ENCODE measurements at places on chromosomes 4 and X. TPM values are rescaled to one million over a fixed set of nuclear protein-coding genes. Genes with fewer than 3 reads are reported as not detected.
A peak's percentile ranks its signal among the peaks of the same experiment; 100 is the strongest.

The FAAH2 gene
- total RNA-seq = 0.20 TPM

The FGG gene
- total RNA-seq = not detected

The BANK1 gene
- 2.0 TPM for total RNA-seq

The BTK gene
- 0.79 TPM for total RNA-seq

The TMPRSS11B gene
- 0.27 TPM for total RNA-seq

The CHIC1 gene
- 11.9 TPM for total RNA-seq

The SPANXD gene
- not detected for total RNA-seq

The LRIT3 gene
- 0.11 TPM for total RNA-seq

- no peak overlapping the region for H3K4me3 ChIP-seq
- H3K4me1 ChIP-seq = no peaks in the 10 kb centered on the region
- H3K27ac ChIP-seq = no peak overlapping the region
- H3K27me3 ChIP-seq = no peaks in the 10 kb centered on the region
- DNase-seq = no peak
- no peaks in the 10 kb centered on the region for H3K36me3 ChIP-seq
Measured at GRCh38 chrX:115029869-115030570, 12.6 kb upstream of the IL13RA2 start.

DNA sequence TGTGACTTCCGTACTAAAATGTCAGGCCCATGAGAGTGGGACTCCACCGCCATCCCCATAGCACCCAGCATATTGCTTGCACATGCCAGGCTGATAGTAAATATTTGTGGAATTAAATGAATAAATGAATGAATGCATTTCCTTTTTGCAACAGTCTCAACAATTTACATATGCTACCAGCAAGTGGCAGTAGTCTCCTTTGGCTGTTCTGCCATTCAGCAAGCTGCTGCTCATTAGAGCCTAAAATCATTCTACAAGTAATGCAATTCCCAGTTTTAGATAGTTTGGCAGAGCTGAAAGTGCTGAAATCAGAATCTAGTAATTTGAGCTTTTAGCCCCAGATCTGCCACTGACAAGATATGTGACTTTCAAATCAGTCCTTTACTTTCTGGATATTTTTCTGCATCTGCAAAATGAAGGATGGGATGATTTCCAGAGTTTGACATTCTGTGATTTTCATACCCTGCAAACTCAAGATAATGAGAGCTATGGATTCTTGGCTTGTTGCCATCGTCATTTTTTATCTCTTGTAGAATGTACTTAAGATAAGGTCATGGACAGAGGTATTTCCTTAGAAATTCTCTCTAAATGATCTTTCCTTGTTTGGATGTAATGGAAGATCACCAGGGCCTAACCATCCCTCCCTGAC, 35.7 kb upstream of the INTS6L start:
- H3K36me3 ChIP-seq = no peaks in the 10 kb centered on the region
- H3K4me1 ChIP-seq = no peaks in the 10 kb centered on the region
- H3K4me3 ChIP-seq = no peak overlapping the region
- DNase-seq = peak; percentile 56

DNA sequence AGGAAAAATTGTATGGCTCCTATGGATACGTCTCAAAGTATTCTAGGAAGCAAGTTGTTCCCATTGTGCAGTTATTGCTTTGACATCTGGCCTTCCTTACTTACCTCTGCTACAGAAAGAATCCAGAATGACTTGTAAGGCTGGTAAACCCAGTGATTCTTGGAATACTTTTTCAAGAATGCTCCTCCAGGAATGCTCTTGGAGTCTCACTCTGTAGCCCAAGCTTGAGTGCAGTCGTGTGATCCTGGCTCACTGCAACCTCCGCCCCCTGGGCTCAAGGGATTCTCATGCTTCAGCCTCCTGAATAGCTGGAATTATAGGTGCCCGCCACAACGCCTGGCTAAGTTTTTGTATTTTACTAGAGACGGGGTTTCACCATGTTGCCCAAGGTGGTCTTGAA, 38.1 kb downstream of the GAB1 start:
- no peak for DNase-seq
- H3K27ac ChIP-seq = no peak overlapping the region
- H3K4me1 ChIP-seq = no peaks in the 10 kb centered on the region
- H3K36me3 ChIP-seq = no peaks in the 10 kb centered on the region

- no peak for DNase-seq
- no peak overlapping the region for H3K27ac ChIP-seq
- no peaks in the 10 kb centered on the region for H3K36me3 ChIP-seq
- no peak overlapping the region for H3K4me3 ChIP-seq
Measured at GRCh38 chr4:118287711-118288451, 64.9 kb downstream of the PRSS12 start.

DNA sequence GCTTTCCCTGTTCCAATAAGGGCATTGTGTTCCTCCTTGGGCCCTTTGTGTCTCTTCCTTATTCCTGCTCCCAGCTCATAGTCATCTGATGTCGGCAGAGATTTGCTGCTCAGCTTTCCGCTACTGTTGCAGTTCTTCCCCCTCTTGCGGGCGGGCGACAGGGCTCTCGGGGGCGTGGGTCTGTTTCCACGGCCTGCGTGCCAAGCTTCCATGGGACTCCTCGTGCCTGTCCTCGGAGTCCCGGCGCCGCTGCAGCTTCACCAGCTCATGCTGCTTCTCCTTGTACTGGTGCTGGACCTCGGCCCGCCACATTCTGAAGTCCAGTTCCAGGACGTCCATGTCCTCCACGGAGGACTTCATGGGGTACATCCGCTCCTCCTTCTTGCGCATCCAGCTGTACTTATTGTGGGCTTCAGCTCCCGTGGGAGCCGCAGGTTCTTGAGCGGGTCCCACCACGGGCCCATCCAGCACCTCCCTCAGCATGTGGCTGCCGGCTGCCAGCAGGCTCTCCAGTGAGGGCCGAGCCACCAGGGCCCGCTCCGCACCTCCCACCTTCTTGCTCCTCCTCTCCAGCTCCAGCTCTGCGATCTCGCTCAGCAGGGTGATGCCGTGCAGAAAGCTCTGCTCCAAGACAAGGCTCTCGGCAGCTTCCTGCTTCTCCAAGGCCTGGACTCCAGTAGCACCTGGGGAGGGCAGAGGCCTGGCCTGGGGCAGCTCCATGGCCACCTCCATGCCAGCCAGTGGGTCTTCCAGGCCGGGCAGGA, 74.1 kb upstream of the UCP1 start:
- H3K4me1 ChIP-seq = no peaks in the 10 kb centered on the region
- H3K27ac ChIP-seq = no peak overlapping the region
- no peaks in the 10 kb centered on the region for H3K27me3 ChIP-seq
- H3K4me3 ChIP-seq = no peak overlapping the region
- H3K36me3 ChIP-seq = peaks cover 3% of the 10 kb centered on the region
- DNase-seq = no peak

DNA sequence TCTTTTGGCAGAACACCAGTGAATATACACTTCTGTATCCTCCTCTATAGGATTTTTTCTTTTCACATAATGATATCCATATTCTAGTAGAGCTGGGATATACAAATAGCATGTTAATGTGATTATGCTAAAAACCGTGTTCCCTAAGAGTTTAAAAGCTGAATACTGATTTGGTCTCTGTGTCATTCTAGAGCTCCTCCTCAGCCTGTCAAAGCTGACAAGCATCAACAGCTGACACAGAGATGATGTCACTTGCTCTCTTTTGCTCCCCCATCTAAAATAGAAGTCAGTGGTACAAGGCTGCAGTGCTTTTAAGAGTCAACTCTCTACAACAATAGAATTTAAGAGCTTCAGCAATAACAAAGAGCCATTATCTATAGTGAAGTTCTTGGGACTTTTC, 17.1 kb upstream of the HERC3 start:
- H3K4me1 ChIP-seq = no peaks in the 10 kb centered on the region
- no peak for DNase-seq
- H3K36me3 ChIP-seq = no peaks in the 10 kb centered on the region
- no peak overlapping the region for H3K27ac ChIP-seq

DNA sequence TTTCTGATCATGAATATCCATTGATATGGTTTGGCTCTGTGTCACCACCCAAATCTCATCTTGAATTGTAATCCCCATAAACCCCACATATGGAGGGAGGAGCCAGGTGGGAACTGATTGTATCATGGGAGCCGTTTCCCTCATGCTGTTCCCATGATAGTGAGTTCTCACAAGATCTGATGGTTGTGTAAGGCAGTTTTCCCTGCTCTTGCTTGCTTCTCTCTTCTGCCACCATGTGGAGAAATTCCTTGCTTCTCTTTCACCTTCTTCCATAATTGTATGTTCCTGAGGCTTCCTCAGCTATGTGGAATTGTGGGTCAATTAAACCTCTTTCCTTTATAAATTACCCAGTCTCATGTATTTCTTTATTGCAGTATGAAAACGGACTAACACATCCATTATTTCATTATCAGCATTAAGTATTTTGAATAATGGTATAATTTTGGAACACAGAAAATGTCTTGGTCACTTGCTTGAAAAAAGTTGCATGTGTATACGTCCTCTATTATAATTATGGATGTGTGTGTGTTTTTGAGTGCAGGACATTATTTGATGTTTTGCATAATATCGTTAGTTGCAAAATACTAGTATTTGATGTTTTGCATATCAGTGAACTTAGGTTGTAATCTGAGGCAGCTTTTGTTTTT, 334.6 kb downstream of the PCDH10 start:
- peak; percentile 47 for DNase-seq
- H3K36me3 ChIP-seq = no peaks in the 10 kb centered on the region
- H3K27me3 ChIP-seq = no peaks in the 10 kb centered on the region
- no peak overlapping the region for H3K27ac ChIP-seq

DNA sequence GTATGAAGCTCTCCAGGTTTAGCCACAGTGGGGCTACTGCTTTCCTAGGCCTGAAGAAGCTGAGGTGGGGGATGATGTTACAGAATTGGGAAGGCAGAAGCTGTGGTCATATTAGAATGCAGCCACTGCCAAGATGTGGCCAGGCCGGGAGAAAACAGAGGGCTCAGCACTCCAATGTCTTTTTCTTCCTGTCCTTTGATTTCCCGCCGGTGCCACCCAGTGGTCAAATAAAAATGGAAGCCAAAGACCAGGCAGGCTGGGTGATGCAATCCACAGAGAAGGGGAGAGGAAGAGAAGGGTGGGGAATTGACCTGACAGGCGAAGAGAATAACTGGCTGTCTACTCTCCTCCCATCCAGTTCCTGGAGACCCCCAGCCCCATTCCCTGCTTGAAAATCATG, 94.9 kb upstream of the SHISA3 start:
- no peaks in the 10 kb centered on the region for H3K27me3 ChIP-seq
- H3K4me3 ChIP-seq = no peak overlapping the region
- DNase-seq = no peak
- no peaks in the 10 kb centered on the region for H3K36me3 ChIP-seq

GRCh38 chr4:169184686-169185085, 86.1 kb downstream of the SH3RF1 start:
- DNase-seq = no peak
- H3K4me3 ChIP-seq = no peak overlapping the region
- no peak overlapping the region for H3K27ac ChIP-seq

DNA sequence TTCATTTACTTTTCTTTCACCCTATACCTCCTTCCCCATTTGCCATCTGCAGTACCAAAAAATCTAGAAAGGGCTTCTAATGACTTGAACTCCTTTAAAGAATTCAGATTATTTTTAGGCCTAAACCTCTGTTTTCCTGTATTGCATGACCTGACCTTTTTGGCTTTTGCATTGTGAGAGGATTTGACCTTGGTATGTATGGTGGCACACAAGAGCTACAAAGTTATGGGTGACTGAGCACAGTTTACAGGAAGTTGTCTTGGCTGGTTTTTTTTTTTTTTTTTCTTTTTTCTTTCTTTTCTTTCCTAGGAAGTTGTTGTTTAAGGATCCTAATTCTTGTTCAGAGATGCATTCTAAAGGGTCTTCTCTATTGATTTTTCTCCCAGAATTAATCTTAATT, 32.0 kb upstream of the MTMR8 start:
- H3K36me3 ChIP-seq = no peaks in the 10 kb centered on the region
- no peak overlapping the region for H3K4me3 ChIP-seq
- no peak overlapping the region for H3K27ac ChIP-seq
- H3K4me1 ChIP-seq = no peaks in the 10 kb centered on the region
- H3K27me3 ChIP-seq = no peaks in the 10 kb centered on the region

- no peaks in the 10 kb centered on the region for H3K4me1 ChIP-seq
- H3K4me3 ChIP-seq = no peak overlapping the region
- no peak overlapping the region for H3K27ac ChIP-seq
Measured at GRCh38 chrX:133448512-133449076, 33.3 kb upstream of the GPC4 start.

DNA sequence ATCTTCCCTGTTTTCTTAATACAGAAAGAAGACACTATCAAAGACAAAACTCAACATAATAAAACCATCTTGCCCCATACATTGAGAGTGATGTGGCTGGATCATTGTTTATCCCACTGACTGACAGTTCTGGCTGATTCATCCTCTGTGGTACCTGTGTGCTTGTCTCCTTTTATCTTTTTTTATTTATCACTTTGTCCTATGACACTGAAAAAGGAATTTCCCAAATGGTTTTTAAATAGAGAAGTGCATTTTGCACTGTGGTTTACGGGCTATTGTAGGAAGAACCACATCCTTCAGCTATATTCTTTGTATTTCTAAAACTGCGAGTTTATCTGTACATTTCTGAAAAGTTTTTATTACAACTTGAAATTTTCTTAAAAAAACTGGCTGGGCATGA, 15.0 kb downstream of the TTC29 start:
- no peak overlapping the region for H3K27ac ChIP-seq
- H3K36me3 ChIP-seq = no peaks in the 10 kb centered on the region
- H3K4me1 ChIP-seq = no peaks in the 10 kb centered on the region
- no peak for DNase-seq

- no peaks in the 10 kb centered on the region for H3K36me3 ChIP-seq
- H3K27ac ChIP-seq = no peak overlapping the region
- no peaks in the 10 kb centered on the region for H3K27me3 ChIP-seq
- no peak for DNase-seq
- no peaks in the 10 kb centered on the region for H3K4me1 ChIP-seq
Measured at GRCh38 chr4:69816236-69816635, 43.7 kb downstream of the SULT1E1 start.

- no peak for DNase-seq
- no peaks in the 10 kb centered on the region for H3K4me1 ChIP-seq
- no peak overlapping the region for H3K27ac ChIP-seq
- no peaks in the 10 kb centered on the region for H3K27me3 ChIP-seq
Measured at GRCh38 chr4:104411502-104411901, 83.2 kb downstream of the CXXC4 start.

- no peak for DNase-seq
- no peak overlapping the region for H3K27ac ChIP-seq
- H3K4me1 ChIP-seq = peaks cover 12% of the 10 kb centered on the region
- H3K4me3 ChIP-seq = no peak overlapping the region
- peaks cover 10% of the 10 kb centered on the region for H3K36me3 ChIP-seq
Measured at GRCh38 chr4:38058151-38058550, 98.0 kb downstream of the PTTG2 start.

GRCh38 chrX:69110116-69110530, 55.1 kb downstream of the PJA1 start:
- H3K36me3 ChIP-seq = no peaks in the 10 kb centered on the region
- H3K27me3 ChIP-seq = no peaks in the 10 kb centered on the region
- no peak for DNase-seq
- H3K4me1 ChIP-seq = peaks cover 2% of the 10 kb centered on the region

GRCh38 chrX:20432048-20432447, 165.3 kb upstream of the RPS6KA3 start:
- no peaks in the 10 kb centered on the region for H3K36me3 ChIP-seq
- DNase-seq = peak; percentile 81
- no peak overlapping the region for H3K4me3 ChIP-seq
- H3K27me3 ChIP-seq = no peaks in the 10 kb centered on the region
- H3K4me1 ChIP-seq = peaks cover 10% of the 10 kb centered on the region
- no peak overlapping the region for H3K27ac ChIP-seq

GRCh38 chr4:173505924-173506518, 24.0 kb downstream of the HAND2 start:
- peaks cover 5% of the 10 kb centered on the region for H3K4me1 ChIP-seq
- peaks cover 81% of the 10 kb centered on the region for H3K27me3 ChIP-seq
- H3K27ac ChIP-seq = no peak overlapping the region
- no peak for DNase-seq
- no peaks in the 10 kb centered on the region for H3K36me3 ChIP-seq
